Substantia nigra (tissue), 51 donors: ENCODE measurements at places on chromosomes 4 and X.

DNA sequence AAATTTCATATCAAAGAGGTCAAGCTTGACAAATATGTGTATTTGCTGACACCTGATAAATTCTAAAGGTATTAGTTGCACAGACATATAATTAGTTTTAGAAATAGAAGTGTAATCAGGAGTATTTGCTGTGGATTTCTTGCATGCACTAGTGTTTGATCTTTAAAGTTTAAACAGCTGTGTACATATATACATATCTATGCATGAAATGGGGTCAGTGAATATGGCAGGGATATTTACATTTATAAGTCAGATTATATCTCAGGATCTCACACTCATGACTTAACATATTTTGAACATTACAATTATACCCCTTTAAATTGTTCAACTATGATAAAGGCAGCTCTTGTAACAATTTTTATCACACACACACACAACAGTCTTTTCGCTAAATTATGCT is 547.4 kb upstream of the ACTRT1 start:
- no peak for DNase-seq

GRCh38 chr4:111961809-111962208 is 183.4 kb upstream of the FAM241A start:
- no peak for DNase-seq

DNA sequence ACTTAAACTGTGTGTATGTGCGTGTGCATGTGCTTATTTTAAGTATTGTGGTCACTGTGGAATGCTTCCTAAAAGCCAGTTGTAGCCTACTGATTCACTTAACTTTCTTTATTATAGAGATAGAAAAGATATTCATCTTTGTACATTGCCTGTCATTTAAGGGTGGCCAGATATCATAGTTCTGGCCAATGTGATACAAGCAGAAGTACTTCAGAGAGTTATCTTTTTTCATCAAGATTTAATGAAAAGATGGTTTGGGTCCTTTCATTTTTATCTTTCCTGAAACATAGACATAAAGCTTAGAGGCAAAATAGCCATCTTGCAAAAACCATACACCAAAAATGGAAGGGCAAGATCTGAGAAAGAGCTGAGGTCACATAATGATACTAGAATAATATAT is 744.7 kb upstream of the ADGRL3 start:
- no peak for DNase-seq

GRCh38 chrX:68794461-68794860 is 34.4 kb upstream of the EFNB1 start:
- DNase-seq: no peak

- no peak for DNase-seq
Observed at GRCh38 chrX:13432414-13433297, 112.8 kb upstream of the ATXN3L start.

- no peak for DNase-seq
Observed at GRCh38 chr4:48329976-48330375, 11.4 kb upstream of the SLAIN2 start.

GRCh38 chr4:24260923-24261564 is 323.3 kb downstream of the DHX15 start:
- no peak for DNase-seq

GRCh38 chr4:99467887-99468286 is 32.7 kb upstream of the ADH7 start:
- no peak for DNase-seq

GRCh38 chrX:53441531-53442321 is 7.6 kb upstream of the HSD17B10 start:
- DNase-seq: peak; percentile 24

DNA sequence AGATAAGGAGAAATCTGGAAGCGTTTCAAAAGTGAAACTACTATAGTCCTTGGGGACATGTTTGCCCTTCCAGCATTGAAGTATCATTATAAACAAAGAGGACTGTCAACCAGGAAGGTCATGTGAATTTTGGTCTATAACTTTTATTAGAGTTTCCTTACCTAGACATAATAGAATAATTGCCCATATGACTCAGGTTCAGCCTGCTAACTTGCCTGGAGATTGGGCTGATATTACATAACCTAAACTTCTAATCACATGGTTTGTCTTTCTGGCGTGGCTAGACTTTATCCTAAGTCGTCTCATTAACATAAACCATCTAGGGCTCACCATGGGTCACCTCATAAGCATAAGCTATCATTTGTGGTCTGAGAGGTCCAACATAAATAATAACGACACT is 775.9 kb downstream of the CENPC start:
- DNase-seq: no peak

DNA sequence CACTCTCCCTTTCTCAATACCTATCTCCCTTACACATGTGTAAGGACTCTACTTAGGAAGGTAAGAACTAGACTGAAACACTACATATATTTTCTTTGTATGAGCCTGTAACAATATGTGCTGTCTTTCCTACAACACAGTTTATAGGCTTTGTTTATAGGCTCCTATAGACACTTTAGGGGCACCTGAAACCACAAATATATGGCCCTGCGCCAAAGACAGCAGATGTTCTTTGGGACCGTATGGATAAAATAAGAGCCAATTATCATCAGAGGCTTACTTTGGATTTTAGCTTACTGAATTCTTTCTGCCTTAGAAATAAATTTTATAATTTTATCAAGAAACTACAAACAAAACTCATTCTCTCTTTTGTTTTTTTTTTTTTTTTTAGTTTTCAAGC is 16.6 kb upstream of the CXCL3 start:
- DNase-seq: no peak

DNA sequence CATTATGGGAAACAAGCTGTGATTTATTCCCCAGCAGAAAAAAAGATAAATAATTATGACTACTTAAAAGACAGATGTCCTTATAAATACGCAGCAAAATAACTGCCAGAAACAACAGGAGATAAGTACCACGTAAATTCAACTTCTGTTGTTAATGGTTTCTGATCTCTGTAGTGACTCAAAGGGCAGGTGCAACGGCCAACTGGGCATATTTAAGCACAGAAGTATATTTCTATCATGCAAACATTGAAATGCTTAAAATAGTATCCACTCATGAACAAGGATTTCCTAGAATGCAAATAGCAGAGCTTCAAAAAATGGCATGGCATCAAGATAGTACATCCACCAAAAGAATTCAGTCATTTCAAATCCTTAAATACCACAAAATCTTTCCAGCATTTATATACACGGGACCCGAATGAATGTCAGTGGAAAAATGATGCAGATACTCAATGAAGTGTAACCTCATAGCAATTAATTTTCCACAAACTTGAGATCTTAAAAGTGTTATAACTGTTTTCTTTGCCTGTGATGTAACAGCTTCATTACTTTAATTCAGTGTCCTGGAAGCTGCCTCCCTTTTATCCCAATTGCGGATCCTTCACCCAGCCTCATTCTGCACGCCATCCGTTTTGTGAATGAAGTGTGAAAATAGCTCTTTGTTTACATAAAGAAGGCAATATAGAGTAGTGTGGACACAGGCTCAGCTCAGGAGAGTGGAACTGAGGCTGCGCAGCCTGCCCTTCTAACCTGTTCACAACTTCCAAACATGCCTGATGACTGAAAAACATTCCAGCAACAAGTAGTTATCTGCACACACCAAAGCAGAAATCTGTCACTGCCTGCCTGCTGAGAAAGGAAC is 10.2 kb downstream of the PDGFC start:
- no peak for DNase-seq

DNA sequence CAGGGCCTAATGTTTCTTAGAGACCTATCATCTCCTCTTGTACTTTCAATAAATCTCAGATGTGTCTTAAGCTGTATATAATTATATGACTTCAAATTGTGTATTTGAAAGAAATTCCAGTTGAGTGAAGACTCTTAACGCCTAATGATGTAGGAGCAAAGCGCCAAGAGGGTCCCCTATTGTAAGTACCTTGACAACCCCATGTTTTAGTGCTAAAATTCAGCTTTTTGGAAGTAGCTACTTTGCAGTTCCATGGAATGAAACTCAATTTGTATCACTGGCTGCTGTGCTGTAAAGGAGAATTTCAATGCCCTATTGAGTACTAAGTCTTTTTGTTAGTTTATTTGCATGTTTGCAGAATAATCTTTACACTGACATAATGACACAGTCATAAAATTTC is 1826.6 kb upstream of the AGA start:
- DNase-seq: no peak

DNA sequence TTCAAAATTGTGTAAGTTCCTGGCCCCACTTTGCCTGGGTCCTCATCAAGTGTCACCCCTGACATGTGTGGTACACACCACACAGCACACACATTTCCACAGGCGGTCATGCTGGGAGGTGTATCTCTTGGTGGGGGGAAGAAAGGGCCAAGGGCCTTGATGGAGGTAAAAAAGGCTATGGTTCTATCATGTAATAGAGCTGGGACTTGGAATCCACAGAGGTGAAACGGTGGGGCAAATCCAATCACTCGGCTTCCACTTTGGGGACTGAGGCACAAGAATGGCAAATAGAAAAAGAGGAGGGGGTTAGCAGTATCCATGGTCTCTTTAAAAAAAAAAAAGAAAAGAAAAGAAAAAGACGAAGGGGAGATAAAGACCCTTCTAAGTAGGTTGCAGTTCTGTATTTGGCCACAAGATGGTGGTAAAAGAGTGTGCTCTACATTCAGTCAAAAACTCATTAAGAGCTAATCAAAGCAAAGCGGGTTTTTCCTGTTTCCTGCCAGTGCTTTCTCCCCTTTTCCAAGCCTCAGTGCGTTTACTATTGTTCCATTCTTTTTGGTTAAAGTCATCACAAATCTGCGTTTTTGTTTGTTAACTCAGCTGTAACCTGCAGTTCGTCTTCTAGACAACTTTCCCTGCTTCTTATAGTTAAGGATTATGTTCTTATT is 37.0 kb upstream of the ATP6AP2 start:
- DNase-seq: no peak

GRCh38 chrX:132023896-132024386 is 839 bp downstream of the STK26 start:
- DNase-seq: no peak

DNA sequence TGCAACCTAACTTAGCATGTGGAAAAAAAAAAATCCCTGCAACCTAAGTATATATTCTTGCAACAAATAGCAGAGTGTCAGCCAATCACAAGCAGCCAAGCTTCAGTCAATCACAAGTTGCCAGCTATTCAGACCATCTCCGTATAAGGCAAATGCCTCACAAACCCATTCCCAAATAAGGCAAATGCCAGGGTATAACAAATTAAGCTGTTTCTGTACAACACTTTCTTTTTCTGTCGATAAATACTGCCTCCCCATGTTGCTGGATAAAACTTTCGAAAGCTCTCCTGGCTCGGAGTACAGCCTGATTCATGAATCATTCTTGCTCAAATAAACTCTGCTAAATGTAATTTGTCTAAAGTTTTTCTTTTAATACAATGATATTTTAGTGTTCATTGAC is 460.7 kb upstream of the SMIM31 start:
- no peak for DNase-seq

DNA sequence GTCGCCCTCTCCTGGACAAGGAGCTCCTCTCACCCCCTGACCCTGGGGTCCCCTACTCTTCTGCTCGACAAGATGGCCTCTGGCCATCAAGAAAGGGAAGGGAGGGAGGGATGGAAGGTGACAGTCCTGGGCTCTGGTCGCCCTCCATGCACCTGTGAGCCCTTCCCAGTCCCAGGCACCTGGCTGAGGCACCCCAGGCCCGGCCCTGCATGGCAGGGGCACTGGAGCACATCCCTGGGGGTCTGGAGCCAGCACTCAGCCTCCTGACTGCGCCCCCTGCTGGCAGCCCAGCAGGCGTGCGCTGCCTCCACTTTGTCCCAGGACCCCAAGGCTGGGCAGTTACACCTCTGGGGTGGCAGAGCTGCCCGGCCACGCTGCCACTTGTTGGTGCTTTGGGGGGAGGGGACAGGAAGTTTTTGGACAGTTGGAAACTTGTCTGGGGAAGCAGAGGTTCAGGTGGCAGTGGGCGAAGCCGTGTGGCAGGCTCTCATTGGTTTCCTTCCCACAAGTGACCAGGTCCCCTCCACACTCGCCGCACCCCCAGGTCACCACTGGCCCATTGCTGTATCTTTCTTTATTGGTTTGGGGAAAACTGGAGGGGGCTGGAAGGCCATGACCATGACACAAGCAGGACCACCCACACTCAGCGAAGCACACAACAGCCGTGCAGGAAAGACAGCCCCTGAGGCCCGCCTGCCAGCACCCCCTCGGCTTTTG is 4.3 kb downstream of the PNCK start:
- DNase-seq: no peak

DNA sequence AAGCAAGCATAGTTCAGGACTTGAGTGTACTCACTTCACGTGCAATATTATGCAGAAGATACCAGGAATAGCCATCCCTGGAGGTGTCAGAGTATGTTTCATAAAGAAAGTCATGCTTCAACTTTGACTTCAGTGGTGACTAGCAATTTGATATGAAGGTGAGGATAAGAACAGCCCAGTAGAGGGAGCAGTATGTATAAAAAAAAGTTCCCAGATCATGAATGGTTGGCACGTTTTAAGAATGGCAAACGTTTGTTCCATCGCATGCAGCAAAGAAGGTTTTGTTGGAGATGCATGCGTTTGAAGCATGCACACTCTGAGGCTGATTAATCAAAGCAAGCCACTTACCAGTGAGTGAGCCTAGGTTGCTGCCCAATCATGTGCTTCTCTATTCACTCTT is 33.5 kb upstream of the SLITRK4 start:
- DNase-seq: no peak

- DNase-seq: no peak
Observed at GRCh38 chr4:162265802-162266201, 102.0 kb upstream of the FSTL5 start.

GRCh38 chrX:39642071-39642470 is 455.7 kb downstream of the BCOR start:
- no peak for DNase-seq

DNA sequence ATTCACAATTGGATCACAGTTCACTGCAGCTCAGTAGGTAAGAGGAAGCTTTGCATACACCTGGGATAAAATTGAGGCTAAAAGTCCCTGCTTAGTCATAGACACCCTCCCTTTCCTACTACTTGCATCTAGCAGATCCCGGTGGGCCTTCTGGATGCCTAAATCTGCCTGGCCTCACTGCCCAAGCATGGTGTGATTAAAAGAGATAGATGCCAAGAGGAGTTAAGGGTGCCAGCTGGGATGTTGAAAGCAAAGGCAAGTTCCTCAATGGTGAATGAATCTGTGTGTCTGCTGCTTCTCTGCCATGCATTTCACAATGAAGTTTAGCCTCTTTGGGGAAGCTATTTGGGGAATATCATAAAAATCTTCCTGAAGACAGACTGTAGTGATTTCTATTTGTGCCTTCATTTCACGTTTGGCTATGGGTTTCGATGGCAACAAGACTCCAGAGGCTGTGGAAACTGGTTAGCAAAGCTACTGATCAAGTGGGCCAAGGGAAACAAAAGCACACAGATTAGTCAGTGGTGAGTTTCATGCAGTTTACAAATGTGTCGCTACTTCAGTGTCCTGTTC is 534.0 kb downstream of the ANKRD50 start:
- DNase-seq: no peak

DNA sequence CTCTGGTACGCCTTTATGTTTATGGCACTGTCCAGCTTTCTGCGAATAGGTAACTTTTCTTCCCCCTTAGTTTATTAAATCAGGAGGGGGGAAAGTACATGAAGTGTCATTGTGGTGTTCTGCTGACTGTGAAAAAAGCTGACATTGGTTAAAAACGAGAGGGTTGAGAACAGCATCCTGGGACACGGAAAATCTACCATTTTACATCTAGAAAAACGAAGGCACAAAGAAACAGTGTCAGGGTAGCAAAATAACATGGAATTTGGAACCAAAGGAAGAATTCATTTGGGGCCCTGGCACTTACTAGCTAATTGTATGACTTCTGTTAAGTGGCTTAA is 1.2 kb upstream of the AMOT start:
- no peak for DNase-seq

GRCh38 chr4:173666-174314 is 49.5 kb downstream of the ZNF718 start:
- DNase-seq: no peak
